ENCODE measurements at places on chromosomes 1 and 21.

- no peak for DNase-seq
These were observed 21.8 kb upstream of the ADGRB2 start for GRCh38 chr1:31785947-31786290.

DNA sequence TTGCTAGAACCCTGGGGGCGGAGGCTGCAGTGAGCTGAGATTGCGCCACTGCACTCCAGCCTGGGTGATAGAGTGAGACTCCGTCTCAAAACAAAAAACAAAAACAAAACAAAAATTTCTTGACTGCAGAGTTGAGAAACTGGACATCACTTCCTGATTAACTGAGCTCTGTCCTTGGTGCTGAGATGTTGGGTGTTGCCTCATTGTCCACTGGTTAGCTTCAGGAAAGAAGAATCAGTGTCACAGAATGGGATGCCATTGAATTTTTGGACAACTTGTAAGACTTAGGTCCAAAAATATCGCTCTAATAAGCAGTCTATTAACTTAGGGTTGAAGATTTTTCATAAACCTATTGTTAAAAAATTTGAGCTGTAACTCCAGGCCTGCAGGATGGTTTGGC, 23.8 kb upstream of the KCNA10 start:
- peak; percentile 42 for DNase-seq

- DNase-seq, result no peak
These were observed 10.0 kb upstream of the OTUD3 start for GRCh38 chr1:19872190-19872589.

GRCh38 chr21:45991606-45992300, 10.2 kb downstream of the COL6A1 start:
- no peak for DNase-seq

GRCh38 chr1:220579317-220579716, 51.4 kb downstream of the MARK1 start:
- DNase-seq, result no peak

DNA sequence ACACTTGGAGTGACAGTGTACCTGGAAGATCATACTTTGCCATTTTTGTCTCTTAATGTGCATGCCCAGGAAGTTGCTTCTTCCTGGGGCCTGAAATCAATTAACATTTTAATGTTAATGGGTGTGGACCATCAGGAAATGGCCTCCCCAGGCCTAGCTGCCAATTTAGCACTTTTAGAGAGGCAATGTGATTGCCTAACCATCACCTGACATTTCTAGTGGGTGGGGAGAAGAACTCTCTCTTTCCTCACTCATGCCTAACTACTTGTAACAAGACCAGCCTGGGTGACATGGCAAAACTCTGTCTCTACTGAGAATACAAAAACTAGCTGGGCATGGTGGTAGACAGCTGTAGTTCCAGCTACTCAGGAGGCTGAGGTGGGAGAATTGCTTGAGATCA, 549.0 kb upstream of the RGS18 start:
- no peak for DNase-seq

DNA sequence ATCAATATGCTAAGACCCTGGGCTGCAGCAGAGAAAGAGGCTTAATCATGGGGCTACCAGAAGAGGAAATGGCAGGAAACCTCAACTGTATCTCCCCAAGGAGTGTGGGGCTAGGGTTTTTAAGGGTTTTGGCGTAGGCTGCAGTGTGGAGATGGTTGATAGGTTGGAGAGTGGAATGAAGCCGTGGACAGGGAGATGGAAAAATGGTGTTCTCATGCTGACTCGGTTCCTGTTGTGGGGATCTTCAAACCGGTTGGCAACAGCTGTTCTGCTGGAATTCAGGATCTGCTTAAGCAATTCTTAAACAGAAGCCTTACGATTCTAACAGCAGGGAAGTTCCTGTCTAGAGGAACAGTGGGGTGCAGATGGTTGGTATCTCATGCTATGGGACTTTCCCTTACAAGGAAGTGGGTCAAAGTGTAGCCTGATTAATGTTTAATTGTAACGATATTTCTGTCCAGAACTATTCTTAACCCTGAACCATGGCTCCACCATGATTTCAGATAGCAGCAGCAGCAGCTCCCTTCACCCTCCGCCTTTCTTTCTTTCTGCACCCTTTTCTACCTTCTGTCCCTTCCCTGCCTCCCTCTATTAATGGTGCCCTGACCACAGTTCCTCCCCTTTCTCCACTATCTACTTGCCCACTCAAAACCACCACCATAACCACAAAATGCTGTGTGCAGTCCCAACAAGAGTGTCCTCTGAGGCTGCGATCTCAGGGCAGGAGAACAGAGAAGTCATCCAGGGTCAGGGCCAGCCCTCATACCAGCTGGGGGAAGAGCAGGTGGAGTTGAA, 30.8 kb downstream of the RSPH1 start:
- no peak for DNase-seq

- DNase-seq, result no peak
These were observed 20.8 kb upstream of the MACF1 start for GRCh38 chr1:39183503-39184353.

GRCh38 chr21:44805859-44806258, 4.2 kb upstream of the UBE2G2 start:
- DNase-seq, result no peak

DNA sequence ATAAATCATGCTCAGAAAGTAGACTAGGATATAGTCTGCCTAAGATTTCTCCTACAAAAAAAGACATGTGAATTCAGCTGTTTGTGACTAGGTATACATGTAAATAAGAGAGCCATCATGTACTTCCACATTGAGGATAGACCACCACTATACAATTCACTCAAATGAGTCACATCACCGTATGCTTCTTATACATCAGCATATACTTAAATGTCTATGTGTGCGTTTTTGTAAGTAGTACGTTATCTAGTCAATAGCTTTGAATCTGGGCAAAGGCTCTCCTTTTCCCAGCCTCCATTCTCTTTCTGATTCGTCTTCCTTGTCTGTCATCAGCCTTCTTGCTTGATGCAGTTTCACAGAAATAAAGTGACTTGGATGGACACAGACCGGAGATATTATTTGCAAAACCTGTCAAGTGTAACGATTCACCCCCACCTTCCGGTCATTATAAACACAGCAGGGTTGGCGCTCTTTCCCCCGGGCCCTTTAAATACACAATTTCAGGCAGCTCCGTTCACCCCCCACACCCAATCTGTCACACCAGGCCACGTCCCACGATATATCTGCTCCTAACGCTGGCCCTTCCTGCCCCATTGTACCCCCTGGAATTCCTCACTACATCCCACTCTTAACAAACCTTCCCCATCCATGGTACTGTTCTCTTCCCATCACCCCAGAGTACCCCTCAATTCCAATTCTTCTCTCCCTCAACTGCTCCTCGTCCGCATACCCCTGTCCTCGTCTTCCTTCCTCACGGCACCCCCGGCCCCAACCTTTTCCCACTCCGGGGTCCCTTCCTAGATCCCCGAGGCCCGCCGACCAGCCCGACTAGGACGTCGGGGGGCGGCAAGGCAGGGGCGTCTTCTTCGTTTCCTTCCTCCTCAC, 636 bp downstream of the VAMP4 start:
- peak; percentile 36 for DNase-seq

- DNase-seq, result no peak
These were observed 8.6 kb downstream of the GPR137B start for GRCh38 chr1:236150986-236151385.

DNA sequence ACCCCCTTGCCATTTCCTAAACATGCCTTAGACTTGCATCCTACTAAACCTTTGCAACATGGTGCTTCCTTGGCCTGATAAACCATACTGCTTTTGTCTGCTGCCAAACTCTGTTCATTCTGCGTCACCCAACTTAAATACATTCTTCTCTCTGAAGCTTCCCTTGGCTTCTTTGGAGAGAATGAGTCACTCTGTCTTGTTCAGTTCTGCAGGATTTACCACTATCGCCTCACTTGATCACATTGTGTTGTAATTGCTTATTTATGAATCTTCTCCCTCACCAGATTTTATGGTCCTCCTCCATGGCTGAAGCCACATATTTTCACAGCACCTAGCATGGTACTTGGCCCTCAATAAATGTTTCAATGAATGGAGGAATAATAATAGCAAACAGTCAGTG, 21.7 kb upstream of the TUT4 start:
- no peak for DNase-seq

DNA sequence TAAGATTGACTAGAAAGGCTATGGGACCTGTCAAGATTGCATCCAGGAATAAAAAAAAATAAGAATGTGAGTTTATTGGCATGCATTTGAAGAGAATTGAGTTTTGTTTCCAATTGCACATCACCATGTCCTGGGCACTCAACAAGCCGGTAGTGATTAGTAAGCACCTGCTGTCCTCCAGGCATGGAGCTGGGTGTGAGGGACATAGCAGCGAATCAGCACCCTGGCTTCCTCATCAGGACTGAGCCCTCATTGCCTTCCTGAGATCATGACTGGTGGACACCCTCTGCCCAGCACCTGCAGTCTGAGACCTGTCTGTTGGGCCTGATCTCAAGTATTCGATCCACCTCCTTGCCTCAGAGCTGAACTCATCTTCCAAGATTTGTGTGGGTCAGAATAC, 26.8 kb downstream of the S100A6 start:
- DNase-seq, result no peak

GRCh38 chr1:28265577-28265976, 6.3 kb downstream of the SESN2 start:
- DNase-seq, result no peak

- no peak for DNase-seq
These were observed 14.9 kb upstream of the RAB42 start for GRCh38 chr1:28577052-28577678.

- no peak for DNase-seq
These were observed 10.1 kb upstream of the MAP1LC3C start for GRCh38 chr1:242008826-242009495.

- no peak for DNase-seq
These were observed 99.8 kb downstream of the MRPL39 start for GRCh38 chr21:25507522-25507921.

GRCh38 chr1:54153535-54154439, 987 bp upstream of the CDCP2 start:
- no peak for DNase-seq

GRCh38 chr1:111801071-111801850, 45.6 kb downstream of the DDX20 start:
- DNase-seq, result no peak

DNA sequence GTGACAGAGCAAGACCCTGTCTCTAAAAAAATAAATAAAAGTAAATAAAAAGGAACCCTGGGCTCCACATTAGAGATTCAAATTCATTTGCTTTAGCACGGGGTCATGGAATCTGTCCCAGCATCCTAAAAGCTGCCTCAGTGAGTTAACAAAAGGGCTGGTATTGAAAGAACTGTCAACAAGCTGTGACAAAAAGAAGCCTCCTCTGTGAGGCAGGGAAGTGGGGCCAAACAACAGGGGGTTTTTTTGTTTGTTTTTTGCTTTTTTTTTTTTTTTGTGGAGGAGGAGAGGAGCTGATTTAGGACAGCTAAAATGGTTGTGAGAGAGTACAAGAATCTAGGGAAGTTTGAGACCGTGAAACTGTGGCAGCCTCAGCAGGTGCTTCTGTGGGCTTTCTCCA, 115.7 kb downstream of the LIPI start:
- no peak for DNase-seq

DNA sequence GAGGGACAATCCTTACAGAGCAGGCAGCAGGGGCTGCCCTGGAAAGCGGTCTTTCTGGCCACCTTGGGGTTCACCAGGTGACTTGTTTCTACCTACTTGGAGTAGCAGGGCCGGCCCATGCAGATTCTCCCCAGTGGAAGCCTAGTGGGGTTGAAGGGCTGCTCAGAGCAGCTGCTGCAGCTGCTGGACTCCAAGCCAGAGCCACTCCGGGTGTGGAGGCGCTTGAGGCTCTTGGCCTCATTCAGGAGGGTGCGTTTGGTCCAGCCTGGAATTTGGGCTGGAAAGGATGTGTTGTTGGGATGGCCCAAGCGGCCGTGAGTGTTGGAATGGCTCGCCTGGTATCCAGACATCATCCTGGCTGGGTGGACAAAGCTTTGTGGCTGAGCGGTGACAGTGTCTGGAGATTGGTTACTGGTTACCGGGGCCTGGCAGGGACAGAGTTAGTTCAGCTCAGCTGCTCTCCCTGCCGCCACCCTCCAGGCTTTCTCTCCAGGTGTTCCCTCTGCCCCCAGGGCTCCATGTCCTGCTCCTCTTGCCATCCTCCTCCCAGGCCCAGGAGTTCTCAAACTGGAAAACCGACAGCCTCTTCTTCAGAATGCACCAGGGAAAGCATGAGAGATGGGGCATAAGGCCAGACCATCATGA, 14.2 kb upstream of the HSPG2 start:
- no peak for DNase-seq

DNA sequence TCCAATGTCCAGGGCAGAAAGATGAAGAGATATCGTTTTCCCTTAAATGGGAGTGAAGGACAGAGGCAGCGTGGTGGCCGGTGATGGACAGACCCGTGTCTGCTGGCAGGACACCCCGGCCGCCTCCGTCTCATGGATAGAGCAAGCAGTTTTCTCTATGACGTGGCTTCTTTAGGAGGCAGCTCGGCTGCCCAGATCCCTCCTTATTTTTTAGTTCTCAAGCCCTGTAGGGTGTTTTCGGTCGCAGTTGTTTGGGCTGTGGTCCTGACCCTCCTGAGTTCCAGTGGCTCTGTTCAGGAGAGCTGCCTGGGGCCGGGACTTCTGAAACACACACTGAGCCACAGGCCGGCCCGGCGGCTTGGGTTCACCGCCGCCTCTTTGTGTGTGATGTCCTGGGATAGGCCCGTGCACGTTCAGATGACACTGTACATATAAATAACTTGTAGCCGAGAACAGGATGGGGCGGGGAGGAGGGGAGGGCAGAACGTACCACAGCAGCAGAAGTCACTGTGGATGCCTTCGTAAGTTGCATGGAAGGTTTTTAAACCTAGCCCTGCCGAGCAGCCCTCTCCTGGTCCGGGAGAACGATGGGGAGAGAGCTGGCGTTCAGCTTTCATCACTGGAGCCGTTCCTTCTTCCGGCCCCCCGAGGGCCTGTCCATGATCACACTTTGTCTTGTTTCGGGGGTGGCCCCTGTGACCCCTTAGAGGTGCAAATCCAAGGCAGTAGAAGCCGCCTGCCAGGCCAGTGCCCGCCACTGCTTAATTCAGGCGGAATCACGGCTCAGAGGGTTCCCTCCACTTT, 65.2 kb downstream of the SIK1 start:
- DNase-seq, result peak; percentile 48

- DNase-seq, result no peak
These were observed 11.4 kb upstream of the PRPF3 start for GRCh38 chr1:150309758-150310508.

- DNase-seq, result no peak
These were observed 14.9 kb upstream of the IER5 start for GRCh38 chr1:181073638-181074037.

- no peak for DNase-seq
These were observed 1.5 kb downstream of the KCNA2 start for GRCh38 chr1:110604586-110605148.

DNA sequence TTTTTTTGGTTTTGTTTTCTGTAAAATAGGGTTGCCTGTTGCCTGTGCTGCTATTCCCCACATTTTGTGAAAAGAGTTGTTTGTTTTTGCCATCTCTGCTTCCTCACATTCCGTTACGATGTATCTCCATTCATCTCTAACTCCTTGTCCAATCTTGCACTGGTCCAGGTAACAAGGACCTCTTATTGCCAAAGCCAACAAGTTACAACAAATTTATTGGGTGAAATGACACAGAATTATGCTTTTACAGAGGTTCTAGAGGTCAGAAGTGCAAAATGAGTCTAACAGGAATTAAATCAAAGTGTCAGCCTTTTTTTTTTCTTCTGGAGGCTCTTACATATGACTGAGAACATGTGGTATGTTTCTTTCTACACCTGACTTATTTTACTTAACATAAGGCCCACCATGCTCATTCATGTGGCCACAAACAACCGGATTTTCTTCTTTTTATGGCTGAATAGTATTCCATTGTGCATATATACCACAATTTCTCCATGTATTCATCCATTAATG, 787.9 kb upstream of the B3GALT2 start:
- no peak for DNase-seq

GRCh38 chr1:172360985-172361384, 59.5 kb upstream of the C1orf105 start:
- DNase-seq, result no peak

Data from renal pelvis (tissue), 12 donors.